NCI-H1930 (cell line): ENCODE measurements at places on chromosomes 3 and 15.

GRCh38 chr3:71593106-71593505, 9.6 kb upstream of the FOXP1 start:
- DNase-seq, result no peak

- no peak for DNase-seq
Observed at GRCh38 chr3:71926262-71926600, 141.3 kb upstream of the PROK2 start.

- no peak for DNase-seq
Observed at GRCh38 chr15:63504979-63505841, 817 bp downstream of the USP3 start.

GRCh38 chr3:155166441-155166840, 86.3 kb downstream of the MME start:
- no peak for DNase-seq

DNA sequence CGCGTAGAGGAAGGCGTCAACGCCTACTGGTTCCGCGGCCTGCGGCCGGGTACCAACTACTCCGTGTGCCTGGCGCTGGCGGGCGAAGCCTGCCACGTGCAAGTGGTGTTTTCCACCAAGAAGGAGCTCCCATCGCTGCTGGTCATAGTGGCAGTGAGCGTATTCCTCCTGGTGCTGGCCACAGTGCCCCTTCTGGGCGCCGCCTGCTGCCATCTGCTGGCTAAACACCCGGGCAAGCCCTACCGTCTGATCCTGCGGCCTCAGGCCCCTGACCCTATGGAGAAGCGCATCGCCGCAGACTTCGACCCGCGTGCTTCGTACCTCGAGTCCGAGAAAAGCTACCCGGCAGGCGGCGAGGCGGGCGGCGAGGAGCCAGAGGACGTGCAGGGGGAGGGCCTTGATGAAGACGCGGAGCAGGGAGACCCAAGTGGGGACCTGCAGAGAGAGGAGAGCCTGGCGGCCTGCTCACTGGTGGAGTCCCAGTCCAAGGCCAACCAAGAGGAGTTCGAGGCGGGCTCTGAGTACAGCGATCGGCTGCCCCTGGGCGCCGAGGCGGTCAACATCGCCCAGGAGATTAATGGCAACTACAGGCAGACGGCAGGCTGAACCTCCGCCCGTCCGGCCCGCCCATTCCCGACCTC, 4.1 kb downstream of the ISLR2 start:
- no peak for DNase-seq

- DNase-seq, result no peak
Observed at GRCh38 chr3:122273498-122273897, 51.5 kb upstream of the CSTA start.

GRCh38 chr3:58868097-58868779, 181.6 kb downstream of the CFAP20DC start:
- no peak for DNase-seq

DNA sequence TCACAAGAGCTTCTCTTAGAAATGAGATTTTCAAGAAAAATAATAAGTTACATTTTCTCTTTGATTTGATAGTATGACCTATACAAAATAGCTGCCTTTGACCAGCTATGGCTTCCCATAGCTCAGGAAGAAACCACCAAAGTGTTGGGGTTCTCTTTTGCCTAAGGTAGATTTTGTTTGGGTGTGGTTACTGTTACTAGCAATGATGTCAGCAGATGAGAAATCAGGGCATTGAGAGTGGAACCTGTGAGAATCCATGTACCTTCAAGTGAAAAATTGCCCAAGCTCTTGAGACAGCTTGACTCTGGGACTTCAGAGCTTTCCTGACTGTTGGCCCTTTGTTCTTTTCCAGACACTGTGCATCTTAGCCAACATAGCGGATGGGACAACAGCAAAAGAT, 45.6 kb downstream of the NME9 start:
- no peak for DNase-seq

DNA sequence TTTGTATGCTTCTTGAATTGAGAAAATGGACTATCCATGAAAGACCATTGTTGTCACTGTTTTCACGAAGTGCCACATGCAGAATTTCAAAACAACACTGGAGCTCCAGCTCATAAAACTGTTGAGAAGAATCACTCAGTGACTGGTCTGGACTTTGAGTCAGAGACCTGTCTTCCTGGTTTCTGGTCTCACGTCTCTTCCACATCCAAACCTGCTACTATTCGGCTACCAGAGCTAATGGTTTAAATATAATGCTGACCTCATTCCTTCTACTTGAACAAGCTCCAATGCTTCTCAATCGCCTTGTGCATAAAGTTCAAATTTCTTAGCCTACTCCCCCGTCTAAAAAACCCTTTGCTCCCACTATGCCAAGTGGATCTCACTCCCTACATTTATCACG, 227.9 kb upstream of the NR2F2 start:
- DNase-seq, result no peak

DNA sequence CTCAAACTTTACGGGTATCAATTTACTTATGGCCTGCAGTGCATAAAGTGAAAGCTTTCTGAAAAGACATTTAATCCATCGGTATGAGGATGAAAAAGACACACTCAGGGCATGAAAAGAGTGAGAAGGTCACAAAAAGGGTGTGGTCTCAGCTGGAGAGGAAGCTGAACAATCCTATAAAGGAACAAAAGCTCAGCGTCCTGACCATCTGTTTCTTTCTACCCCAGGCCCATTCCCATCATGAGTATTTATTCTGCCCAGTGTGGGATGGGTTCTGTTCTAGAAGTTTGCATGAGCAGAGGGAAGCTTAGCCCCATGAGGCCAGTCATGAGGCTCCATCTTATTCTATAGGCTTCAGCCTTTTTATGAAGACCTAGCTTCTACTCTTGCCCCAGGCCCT, 144.6 kb downstream of the LPP start:
- DNase-seq, result no peak

DNA sequence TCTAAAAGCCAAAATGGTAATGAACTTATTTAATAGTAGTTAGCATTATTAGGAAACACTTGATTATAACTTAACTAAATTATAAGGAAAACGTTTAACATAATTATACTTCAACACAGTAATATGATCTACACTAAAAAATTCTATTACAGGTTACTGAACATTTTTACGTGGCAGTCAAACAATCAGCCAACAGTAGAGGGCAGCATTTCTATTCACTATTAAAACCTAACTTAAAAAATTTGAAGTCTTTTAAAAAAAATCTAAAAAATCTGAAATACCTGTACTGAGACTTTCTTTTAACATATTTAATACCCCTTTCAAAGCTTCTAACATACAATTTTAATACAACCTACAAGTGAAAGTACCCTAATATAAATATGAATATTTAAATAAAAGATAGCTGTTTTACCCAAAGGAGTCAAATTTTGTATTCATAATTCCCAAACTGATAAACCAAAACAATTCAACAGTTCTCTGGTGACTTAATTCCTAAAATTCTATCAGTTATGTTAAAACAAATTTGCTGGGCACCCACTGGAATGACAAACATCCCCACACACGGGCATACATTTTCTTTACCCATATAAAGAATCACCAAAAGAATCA, 41.5 kb downstream of the DLG1 start:
- no peak for DNase-seq

DNA sequence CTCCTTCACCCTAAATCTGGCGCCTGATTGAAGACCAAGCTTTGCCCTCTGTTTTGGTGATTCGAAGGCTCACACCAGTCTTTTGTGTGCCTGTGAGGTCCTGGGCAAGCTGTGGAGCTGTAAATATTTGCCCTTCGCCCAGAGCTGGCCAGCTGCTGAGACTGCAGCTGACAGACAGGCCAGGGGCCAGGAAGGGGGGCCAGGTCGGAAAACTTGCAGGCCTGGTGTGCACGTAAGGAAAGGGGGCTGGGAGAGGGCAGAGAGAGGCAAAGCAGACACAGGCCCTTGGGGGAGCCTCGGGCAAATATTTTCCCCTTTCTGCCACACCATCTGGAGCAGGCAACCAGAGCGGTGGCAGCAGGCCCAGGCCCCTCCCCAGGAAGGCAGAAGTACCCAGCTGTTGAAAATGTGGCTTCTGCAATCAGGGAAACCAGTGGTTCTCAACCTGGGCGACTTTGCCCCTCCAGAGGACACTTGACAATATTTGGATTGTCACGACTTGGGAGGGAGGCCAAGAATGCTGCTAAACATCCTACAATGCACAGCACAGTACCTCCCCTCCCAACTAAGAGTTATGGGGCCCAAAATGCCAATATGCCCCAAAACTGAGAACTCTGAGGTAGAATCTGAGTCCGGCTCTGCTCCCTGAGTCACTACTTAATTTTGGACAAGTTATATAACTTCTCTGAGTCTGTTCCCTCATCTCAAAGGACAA, 2.5 kb downstream of the PDZRN3 start:
- DNase-seq, result no peak

DNA sequence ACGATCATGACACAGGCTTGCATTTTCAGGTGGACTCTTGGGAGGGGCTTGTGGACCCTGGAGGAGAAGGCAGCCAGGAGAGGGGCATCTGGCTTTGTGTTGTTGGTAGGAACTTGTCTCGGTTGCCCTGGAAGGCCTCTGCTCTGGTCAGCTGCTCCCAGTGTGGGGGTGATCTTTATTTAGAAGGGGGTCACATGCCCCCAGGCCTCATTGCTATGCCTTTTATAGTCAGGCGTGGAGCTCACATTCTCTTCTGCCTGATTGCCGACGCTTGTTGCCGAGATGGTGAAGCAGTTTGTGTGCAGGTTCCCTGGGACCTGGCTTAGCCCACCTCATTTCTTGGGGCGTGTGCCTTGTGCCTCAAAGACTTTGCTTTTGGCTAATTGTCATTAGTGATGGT, 66.6 kb downstream of the IGF1R start:
- DNase-seq, result no peak

DNA sequence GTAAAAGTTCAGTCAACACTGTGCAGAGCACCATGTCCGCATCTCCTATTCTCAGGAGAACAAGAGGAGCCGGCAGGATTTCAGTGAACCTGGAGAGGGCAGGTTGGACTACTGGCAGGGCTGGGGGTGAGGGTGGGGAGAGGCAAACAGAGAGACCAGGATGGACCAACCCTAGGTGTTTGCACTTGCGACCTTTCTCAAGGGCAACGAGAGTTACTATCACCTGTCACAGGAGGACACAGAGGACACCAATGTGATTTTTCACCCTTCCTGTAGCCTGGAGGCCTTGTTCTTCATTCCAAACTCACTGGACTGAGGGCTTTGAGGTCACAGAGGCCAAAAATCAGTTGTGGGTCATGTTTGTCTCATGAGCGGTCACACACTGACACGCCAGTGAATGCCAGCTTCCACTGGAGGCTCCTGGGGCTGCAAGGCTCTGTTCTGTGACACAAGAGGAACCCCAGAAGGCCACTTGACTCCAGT, 89.5 kb downstream of the CPN2 start:
- no peak for DNase-seq

DNA sequence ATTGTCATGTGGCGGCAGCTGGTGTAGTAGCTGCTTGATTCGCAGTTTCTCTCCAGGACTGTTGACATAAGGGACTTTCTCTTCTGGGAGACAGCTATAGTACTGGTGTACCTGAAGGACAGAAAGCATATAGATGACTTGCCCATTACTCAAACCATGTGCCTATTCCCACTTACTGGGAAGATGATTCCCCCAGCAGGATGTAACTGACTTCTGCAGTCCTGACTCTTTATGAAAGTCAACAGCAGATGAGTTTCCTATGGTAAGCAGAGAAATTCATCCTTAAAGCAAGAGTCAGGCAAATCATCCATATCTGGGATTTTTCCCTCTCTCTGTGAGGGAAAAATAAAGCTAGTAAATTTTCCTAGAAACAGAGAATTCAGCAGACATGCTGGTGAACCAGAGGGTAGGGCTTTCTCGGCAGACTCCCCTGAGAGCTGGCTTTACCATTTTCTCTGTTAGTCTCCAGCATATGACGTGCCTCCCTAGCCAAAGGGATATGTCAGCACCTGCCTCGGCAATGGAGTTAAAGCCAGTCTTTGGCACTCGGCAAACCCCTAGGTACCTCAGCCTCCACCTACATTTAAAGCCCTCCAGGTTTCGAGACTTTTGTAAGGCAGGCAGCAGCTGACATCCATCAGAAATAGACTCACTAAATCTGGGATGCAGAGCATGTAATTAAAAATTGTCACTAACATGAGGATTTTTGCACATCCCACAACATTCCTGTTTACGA, 62.1 kb downstream of the PRICKLE2 start:
- no peak for DNase-seq

GRCh38 chr15:47610736-47611135, 106.6 kb upstream of the SEMA6D start:
- no peak for DNase-seq

DNA sequence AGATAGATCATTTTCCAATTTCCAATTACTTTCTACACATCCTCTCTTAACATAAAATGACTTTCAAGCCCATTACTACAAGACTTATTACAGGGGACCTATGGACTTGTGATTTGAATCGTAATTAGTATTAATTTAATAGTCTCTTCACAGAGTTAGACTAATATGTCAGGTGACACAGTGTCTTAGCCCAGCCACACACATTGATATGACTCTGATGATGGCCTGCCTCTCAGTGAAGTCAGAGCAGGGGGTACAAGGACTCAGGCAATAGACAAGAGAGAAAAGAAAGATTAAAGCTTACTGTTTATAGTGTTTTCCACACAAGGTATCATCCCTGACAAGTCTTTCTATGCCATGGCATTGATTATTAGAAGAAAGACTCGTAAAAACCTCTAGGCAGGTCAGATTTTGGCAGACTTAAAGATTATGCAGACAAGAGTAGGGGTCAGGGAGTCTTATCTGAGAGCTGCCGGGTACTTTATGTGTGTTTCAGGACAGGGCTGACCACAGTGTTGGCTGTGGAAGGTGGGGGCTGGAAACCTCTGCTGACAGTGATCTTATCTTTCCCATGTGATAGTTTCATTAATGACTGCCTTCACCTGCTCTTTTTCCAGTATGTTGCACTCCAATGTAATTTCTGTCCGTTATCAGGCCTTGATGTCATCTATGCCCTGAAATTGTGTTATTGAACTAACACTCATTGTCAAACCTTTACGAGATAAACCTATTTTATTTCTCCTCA, 50.1 kb downstream of the B3GALNT1 start:
- no peak for DNase-seq

- DNase-seq, result no peak
Observed at GRCh38 chr3:125257536-125257935, 45.0 kb upstream of the SLC12A8 start.

- DNase-seq, result no peak
Observed at GRCh38 chr3:90069748-90070147, 962.3 kb downstream of the EPHA3 start.

- DNase-seq, result no peak
Observed at GRCh38 chr3:101172516-101172915, 147.9 kb downstream of the IMPG2 start.
